ENCODE measurements at places on chromosomes 4 and X.

DNA sequence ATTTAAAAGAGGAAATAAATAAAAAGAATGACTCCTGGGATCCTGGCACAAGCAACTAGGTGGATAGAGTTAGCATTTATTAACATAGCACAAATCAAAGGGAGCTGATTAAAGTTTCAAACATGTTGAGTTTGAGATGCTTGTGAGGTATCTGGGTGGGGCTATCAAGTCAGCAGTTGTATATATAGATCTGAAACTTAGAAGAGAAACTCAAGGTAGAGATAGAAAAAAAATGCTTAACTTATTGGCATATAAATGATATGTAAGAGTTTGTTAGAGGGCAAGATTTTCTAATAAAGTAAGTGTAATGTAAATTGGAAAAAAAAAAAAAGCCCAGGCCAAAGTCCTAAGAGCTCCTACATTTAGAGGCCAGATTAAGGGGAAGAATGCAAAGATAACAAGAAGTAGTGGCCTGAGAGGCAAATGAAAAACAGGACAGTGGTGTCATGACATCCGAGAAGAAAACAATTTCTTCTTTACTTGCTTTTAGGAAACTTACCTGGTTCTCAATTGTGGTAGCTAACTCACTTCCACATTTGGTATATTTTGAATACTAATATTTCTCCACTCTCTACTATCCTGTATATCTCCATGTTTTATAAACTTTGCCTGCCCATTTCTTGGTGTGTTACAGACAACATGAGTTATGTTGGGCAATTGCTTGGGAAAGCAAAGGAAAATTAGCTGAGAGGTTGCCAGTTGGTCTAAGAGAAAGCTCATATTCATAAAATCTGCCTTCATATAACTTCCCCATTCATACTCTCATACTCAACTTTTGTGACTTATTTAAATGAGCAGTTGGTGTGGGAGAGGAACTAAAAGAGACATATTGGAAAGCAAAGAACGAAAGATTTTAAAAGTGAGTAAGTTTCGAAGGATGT, 169.2 kb downstream of the PARM1 start:
- DNase-seq = no peak

DNA sequence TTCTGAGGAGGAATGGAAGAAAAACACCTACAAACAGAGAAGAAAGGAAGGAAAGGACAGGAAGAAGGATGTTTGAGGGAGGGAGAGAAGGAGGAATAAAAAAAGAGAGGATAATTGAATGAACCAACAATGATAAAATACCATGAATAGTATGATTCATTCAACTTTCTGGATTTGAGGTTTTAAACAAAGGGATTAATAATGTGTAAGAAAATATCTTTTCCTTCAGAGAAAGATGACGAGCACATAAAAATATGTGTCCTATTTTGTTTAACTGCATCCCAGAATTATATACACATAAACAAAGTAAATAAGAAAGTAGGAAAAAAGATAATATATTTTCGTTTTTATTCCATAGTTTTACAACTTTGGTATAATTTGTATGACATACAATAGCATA, 1380.4 kb downstream of the STIM2 start:
- DNase-seq = no peak

DNA sequence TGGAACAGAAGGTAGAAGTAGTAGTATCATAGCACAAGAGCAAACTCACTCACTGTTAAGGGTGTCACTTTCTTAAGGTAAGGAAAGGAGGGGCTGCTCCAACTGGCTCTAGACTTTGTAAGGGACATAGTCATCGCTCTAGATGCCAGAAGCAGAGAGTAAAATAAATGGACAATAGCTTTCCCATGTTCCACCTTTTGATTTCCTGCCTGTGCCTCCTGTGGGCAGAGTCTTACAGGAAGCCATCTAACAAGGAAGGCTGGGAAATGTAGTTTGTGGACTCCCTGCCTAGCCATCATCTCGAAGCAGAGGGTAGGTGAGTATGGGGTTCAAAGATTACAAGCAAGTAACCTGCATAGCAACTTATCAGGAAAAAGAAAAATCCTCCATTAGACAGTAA, 1.7 kb upstream of the METTL14 start:
- DNase-seq = no peak

DNA sequence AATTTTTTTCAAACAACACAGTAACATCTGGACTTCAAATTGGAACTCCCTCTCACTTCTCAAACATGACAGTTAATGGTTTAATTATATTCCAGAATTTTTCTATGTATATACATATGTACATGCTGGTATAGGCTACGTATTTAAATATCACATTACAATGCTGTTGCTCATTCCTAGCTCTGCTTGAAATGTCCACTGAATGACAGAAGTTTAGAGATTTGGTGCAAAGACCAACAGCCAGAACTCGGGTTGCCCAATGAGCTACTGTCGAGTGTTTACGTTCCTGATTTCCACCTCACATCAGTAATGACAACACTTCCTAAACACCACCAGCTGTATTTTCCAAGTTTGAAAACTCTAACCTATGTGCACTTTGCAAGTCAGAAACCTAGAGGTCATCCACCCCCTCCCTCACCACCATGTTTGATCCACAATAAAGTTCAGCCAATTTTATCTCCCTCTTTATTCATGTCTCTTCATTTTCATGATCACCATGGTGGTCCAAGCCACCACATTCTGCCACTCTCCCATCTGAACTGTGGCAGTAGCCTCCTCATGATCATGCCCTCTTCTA, 49.3 kb upstream of the RPL34 start:
- DNase-seq = no peak

DNA sequence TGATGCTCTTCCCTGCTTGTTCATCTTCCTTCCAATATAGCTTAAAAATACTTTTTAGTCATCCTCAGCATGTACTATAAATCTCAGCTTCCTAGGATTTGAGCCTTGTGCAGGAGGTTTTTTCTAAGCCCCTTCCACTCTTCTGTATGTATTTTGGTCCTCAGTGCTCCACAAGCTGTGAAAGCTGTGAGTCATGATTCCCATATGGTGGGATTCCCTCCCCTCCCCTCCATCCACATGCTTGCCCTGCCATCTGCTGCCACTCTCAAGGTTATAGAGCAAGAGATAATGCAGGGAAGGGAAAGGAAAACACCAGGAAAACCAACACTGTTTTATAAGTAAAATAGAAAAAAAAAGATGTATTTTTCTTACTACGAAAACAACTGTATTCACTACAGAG, 58.5 kb upstream of the AP1S2 start:
- no peak for DNase-seq

DNA sequence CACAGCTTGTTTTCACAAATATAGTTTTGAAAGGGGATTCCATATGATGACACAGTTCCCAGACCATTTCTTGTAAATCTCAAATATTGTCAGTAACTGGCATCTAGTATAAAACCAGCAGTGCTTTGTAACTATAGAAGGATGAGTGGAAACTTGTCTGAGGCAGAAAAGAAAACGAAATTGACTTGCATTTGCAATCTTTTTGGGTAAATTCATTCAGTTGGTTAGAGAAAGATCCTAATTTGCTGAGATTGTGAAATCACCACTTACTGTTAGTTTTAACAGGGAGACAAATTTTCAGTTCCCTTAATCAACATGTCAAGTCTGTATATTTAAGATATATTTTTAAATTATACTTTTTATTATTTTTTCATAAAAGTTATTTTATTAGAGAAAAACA, 71.5 kb upstream of the VEGFC start:
- no peak for DNase-seq

DNA sequence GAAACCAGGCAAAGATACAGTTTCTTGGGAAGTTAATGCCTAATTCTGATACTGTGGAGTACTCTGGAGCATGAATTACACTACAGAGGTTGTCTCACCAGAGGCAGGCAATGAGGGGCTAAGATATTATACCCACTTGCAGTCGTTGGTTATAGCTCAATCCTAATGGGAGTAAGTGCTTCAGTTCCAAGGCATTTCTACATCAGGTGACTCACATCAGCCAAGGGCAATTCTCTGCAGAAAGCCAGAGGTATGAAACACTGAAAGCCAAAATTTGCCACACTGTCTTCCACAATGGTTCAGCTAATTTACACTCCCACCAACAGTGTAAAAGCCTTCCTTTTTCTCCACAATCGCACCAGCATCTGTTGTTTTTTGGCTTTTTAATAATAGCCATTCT, 174.0 kb upstream of the IL15 start:
- DNase-seq = no peak

DNA sequence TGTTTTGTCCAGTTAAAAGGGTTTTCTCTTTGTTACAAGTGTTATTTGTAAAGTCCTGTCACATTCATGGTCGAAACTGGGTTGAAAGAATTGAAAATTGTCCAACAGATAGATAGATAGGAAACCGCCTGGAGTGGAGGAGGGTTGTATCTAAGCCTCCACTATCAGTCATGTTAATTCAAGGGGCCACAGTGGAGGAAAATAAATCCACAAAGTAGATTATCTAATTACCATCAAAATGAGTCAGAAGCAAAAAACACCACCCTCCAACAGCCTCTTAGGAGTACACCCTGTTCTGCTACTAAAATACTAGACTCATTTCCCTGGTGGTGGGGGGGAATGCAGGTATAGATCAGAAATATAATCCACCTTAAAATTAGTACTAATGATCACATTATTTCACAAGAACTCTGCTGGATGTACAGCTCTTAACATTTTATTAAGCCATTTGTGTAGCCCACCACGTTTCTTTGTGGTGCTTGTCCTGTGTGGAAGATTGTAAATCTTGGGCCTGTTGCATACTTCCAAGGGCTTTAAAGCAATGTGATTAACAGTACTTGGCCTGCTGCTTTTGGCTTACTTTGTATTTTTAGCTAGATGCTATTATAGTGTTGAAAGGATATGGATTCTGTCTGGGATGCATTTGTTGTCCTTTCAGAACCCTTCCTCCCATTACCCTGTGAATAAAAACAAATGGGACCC, 26.8 kb downstream of the RBBP7 start:
- DNase-seq = no peak

- DNase-seq = no peak
These were observed 70.1 kb downstream of the IL15 start for GRCh38 chr4:141706445-141706844.

GRCh38 chr4:56856656-56857055, 35.2 kb upstream of the SPINK2 start:
- DNase-seq = no peak

GRCh38 chr4:153643406-153644383, 40.4 kb upstream of the TLR2 start:
- no peak for DNase-seq

GRCh38 chr4:153154007-153154975, 50.0 kb upstream of the TRIM2 start:
- DNase-seq = no peak

GRCh38 chrX:41881166-41881565, 42.2 kb downstream of the CASK start:
- DNase-seq = no peak

DNA sequence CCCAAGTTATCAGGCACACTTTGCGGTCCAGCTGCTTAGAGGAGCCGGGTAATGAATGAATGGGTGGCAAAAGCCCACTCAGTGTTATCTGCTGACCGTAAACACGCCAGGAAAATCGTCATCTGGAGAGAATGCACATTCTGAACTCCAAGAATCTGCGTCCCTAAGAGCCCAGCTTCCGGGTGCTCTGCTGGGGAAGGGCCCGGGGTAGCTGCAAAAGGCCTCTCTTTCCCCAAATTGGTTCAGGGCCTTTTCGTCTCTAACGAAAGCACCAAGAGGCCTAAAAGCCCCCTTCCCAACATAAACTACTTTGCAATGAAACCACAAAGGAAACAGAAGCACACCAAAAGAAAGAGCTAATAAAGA, 1.6 kb upstream of the SFRP2 start:
- no peak for DNase-seq

DNA sequence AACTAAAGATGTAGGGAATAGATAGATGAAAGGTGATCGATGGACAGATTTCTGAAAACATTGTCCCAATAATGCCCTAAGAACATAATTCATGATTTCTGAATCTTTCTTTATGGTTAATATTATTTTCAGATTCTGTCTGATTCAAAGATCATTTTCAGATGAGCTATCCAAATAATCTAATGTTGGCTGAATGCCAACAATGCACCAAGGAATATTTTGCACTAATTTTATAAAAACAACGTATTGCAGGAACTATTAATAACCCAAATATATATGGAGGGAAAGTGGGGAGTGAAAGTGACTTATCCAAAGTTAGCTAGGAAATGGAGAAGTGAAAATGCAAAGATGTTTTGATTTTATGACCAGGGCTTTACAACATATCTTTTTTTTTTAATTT, 1675.5 kb downstream of the STIM2 start:
- DNase-seq = no peak

DNA sequence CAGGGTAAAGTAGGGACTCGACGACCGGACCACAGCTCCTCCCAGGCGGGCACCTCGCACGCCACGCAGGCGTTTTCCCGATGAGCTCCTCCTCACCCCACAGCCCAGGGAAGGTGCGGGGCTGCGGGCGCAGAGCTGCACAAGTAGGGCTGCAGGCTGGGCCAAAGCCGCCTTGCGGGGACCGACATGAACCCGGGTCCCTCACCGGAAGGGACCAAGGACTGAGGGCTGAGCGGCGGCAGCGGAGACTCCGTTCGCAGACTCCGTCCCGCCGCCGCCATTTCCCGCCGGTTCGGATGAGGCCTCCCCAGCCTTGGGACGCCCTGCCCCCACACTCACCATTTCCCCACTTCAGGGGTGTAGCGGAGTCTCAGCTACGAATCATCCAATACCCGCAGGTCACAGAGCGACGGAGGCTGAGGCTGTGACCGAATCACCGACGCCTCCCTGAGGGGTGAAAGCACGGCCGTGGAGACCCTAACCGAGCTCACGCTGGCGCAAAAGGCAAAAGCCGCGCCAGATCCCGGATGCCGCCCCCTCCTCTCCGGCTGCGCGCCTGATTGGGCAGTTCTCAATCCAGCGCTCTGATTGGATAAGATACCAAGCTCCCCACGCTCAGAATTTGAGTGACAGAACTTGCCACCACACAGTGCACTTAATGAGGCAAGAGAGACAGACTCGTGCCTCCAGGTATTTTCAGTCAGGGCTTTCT, at the start of gene ZNF732:
ZNF732 (minus strand) TSS at position 506 of the 712 bp plus-strand sequence; CDS start at position 342, 164 bp downstream.
- DNase-seq = no peak

GRCh38 chrX:99613041-99613440, 797.0 kb downstream of the PCDH19 start:
- no peak for DNase-seq

DNA sequence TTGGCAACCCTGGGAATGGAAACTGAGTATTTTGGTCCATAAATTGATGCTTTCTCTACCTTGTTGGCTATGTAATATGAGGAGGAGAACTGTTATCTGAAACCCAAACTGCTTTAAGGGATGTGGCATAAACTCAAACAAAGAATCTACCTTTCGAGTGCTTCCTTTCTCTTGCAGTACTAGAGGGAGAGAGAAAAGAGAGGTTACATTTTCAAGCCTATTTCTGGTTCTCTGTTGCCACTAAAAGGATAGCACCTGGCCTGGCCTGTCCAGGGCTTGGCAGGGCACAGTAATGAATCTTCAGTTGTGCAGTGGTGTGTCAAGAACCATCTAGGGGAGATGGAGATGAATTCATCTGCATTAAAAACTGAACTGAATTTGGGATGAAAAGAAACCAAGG, 308.6 kb downstream of the PTTG2 start:
- no peak for DNase-seq

GRCh38 chrX:109619771-109620170, 5.2 kb downstream of the KCNE5 start:
- DNase-seq = no peak
